ENCODE measurements at places on chromosomes 6 and 20.

DNA sequence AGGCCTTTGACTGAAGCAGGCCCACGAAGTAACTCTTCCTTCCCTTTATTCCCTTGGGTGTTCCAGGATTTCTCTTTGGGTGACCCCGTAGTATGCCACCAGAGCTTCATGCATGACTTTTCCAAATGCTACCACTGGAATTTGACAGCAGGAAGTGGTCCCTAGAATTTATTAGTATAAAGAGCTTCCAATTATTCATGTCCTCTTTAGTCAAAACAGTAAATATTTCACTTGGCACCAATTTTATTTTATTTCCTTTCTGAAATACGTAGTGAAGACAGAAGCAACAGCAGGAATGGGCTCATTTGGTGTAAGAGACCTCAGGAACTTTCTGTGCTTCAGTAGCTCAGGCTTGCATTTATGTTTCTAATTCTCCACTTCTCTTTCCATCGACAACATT, 151.3 kb downstream of the LCA5 start:
- no peak for DNase-seq

DNA sequence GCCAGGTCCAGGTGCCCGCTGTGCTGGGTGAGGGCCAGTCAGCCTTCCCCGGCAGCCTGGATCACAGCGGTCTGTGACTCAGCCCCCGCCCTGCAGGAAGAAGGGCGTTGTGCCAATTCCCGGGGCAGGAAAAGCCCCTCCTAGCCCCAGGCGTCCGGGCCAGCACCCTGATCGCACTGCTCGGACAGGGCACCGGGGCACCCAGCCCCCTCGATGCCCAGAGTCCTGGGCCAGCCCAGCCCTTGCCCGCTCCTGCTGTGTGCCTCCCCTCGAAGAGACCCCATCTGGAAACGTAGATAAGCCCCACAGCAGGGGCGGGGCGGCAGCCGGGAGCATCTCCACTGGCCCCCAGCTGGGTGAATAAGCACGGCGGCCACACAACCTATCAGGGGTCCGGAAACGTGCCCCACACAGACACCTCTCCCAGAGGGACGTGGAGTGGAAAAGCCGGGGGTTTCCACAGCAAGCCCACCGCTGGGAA, 9.9 kb downstream of the LAMA5 start:
- DNase-seq: no peak

- DNase-seq: no peak
These were observed 2.1 kb downstream of the GABRR2 start for GRCh38 chr6:89313006-89313405.

GRCh38 chr6:126268092-126268491, 71.8 kb upstream of the CENPW start:
- DNase-seq: no peak

- DNase-seq: no peak
These were observed 19.2 kb downstream of the METTL24 start for GRCh38 chr6:110338820-110339470.

DNA sequence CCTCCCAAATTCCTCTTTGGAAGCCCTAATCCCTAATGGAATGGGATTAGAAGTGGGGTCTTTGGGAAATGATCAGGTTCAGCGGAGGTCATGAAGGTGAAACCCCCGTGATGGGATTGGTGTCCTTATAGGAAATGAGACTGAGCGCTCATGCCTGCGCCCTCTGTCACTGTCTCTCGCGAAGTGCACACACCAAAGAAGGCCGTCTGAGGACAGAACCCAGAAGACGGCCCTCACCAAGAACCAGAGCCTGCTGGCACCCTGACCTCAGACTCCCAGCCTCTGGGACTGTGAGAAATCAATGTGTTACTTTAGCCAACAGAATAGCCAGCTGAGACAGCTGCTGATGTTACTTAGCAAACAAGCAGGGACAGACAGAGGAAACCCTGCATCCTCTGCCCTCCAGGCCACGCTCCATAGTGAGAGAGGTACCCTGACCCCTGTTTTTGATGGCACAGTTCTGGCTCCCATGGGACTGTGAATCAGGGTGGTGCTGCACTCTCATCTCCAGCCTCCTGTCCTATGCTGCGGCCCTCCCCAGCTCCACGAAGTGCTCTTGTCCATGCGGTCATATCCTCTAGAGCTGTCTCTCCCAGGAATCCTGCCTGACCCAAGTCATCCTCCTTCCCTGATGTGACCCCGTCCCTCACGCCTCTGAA, 369.3 kb downstream of the ZFAND3 start:
- DNase-seq: no peak
